ENCODE measurements at places on chromosomes 3 and 15. TPM values are rescaled to one million over a fixed set of nuclear protein-coding genes. Genes with fewer than 3 reads are reported as not detected.

DNA sequence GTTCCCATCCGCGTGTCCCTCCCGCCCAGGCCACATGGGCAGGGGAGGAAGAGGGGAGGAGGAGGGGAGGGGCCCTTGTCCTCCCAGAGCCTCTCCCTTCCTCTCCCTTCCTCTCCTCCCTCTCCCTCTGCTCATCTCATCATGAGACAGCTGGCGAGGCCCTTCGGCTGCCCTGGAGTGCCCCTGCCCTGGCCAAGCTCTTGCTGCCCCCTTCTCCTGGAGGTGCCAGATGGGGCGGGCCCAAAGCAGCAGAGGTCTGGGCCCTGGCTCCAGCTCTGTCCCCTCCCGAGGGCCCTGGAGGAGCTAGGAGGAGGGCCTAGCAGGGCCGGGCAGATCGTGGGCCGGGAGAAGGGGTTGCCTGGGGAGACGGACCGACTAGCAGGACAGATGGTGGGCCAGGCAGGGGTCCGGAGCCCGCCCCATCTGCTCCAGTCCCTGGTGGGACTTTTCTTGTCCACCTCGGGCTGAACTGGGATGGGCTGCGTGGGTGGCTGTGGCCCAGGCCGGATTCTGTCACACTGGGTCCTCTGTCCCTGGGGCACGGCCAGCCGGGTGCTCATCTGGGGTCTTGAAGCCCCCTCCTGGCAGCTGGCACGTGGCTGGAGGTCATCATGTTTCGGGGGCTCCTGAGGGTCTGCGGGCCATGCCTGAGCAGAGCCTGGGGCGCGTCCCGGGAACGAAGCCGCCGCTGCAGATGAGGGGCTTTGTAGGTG is 183.4 kb downstream of the GOLGA6L6 start:
- peak; percentile 41 for DNase-seq

GRCh38 chr3:131794766-131795388 is 239.9 kb downstream of the CPNE4 start:
- no peak for DNase-seq

- DNase-seq = no peak
Observed at GRCh38 chr15:52620496-52620895, 51.7 kb upstream of the ARPP19 start.

- no peak for DNase-seq
Observed at GRCh38 chr3:151120409-151120808, 34.9 kb downstream of the MED12L start.

- DNase-seq = peak; percentile 66
Observed at GRCh38 chr15:68310178-68310803, 32.7 kb downstream of the FEM1B start.

DNA sequence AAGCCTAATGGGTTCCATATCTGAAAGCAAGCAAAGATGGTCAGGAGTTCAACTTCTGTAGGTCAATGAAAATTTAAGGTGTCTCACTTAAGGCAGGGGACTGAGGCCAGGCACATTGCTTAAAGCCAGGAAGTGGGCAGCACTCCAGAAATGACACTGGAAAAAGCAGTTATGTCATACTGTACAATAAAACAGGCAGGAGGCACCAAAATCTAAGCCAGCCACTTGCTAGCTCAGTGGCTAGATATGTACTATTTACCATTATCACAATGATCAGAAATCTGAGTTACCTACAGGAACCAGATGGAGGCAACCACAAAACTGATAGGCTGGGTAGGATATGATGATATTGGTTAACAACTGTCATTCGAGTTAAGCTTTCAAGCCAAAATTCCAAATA is 57.3 kb downstream of the FRMD5 start:
- no peak for DNase-seq

GRCh38 chr3:125166599-125167136 is 45.9 kb downstream of the SLC12A8 start:
- DNase-seq = no peak

DNA sequence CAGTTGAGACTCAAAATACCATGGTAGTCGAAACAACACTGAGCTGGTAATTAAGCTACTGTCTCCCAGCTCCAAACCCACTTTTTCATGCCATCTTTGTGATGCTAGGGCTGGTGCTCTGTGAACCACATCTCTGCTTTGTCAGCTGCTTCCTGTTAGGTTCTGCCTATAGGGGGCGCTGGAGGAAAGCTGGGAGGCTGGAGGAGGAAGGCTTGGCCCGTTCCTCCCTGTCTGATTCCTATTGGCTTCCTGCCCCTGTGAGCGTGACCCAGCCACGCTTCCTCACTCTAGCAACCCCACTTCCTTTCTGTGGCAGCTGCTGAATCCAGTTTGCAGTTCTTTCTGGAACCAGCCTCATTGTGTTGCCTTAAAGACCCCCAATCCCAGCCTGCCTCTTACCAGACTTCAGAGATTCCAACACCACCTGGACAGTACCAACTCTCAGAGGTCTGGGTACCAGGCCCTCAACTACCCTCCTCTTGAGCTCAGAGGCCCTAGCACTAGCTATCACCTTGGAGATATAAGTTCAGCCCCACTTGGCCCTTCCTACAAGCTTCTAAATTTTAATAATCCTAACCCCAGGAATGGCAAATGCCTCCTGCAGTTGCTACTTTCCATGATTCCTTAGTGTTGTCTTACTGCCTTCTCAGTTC is 120.9 kb downstream of the ERC2 start:
- DNase-seq = no peak

- DNase-seq = no peak
Observed at GRCh38 chr15:28122038-28122949, 23.2 kb upstream of the OCA2 start.

- DNase-seq = peak; percentile 55
Observed at GRCh38 chr3:170751083-170751898, 118.7 kb downstream of the RPL22L1 start.

- no peak for DNase-seq
Observed at GRCh38 chr3:40310705-40311104, 1.2 kb downstream of the EIF1B start.

DNA sequence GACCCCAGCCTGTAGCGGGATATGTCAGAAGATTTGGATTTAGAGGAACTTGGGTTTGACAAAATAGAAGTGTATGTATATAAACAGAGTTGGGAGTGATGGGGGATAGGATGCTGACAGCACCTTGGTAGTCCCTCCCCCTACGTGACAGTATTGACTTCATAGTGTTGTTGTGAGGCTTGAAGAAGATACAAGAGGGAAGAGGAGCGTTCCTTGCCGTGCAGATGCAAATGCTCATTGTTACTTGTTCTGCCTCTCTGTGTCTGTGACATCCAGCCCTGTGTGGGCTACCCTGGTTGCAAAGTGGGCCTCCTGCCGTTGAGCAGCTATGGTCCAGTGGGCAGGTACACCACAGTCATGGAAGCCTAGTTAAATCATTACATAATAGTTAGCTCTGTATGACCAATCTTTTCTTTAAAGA is 45.0 kb downstream of the SMAD3 start:
- DNase-seq = no peak

- DNase-seq = no peak
Observed at GRCh38 chr3:12627370-12627769, 36.5 kb downstream of the RAF1 start.

GRCh38 chr3:147921051-147921450 is 511.9 kb downstream of the ZIC1 start:
- no peak for DNase-seq

DNA sequence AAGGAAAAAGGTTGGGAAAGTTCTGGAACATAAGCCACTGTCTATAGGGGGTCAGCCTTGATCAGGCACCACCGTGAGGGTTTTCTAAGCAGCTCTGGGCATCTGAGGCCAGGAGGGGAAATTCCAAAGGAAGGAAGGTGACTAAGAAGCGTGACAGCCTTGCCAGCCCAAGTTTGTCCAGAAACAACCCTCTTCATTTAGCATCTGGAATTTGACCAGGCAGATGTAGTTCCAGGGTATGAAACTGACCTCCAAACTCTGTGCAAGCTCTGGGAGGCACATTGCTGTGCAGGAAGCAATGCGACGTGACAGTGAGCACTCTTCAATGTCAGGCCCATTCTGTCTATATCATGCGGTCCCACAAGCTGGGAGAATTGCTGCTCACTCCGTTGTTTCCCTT is 85.4 kb upstream of the TPM1 start:
- no peak for DNase-seq

DNA sequence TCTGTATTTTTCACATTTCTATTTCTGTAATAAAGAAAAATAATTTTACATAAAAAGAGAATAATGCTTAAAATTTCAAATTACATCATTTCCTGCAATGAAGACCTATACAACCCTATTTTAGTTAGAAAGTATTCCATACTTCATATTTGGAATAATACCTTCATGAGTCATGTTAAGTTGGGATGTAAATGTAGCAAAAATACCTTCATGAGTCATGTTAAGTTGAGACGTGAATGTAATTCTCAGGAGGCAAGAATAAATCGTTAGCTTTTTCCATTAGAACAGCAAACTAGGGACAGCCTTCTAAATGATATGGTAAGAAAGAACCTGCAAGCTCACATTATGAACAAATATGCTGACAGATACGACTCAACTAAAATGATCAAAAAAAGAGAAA is 91.9 kb downstream of the NAALADL2 start:
- DNase-seq = no peak

GRCh38 chr3:100850701-100851100 is 141.4 kb downstream of the TFG start:
- DNase-seq = no peak

DNA sequence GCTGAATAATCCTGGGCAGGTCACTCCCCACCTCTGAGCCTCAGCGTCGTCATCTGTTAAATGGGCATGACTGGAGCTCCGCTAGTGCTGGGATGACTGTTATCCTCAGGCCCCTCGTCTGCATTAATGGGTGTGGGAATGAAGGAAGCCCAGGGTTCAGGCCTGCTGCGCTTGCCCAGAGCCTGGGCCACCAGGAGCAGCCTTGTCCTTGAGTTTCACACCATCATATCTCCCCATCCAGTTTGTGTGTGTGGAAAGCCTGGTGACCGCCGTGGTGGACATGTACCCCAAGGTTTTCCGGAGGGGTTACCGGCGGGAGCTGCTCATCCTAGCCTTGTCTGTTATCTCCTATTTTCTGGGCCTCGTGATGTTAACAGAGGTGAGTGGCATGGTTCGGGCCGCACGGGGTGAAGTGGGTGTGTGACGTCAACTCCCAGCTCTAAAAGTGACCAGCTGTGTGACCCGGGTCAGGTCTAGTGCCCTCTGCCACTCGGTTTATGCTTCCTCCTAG is 63.5 kb upstream of the SLC6A1 start:
- DNase-seq = no peak

GOLGA8R gene
- 5.2 TPM for total RNA-seq

PLCH1 gene
- 0.50 TPM for total RNA-seq

ZFAND6 gene
- 67.6 TPM for total RNA-seq

GATA2 gene
- 8.0 TPM for total RNA-seq

PLD1 gene
- 75.1 TPM for total RNA-seq

ATG7 gene
- 15.9 TPM for total RNA-seq

TBC1D2B gene
- total RNA-seq = 11.9 TPM

ITGA11 gene
- 23.5 TPM for total RNA-seq

GPR156 gene
- total RNA-seq = 0.10 TPM

ARHGEF26 gene
- 1.4 TPM for total RNA-seq

CHDH gene
- total RNA-seq = 12.7 TPM
